ENCODE measurements at places on chromosomes 2 and 18. TPM values are rescaled to one million over a fixed set of nuclear protein-coding genes. Genes with fewer than 3 reads are reported as not detected.
A peak's percentile ranks its signal among the peaks of the same experiment; 100 is the strongest.

The MYO5B gene
- total RNA-seq, result 15.6 TPM

The TUBA3E gene
- not detected for total RNA-seq

The CFAP65 gene
- not detected for total RNA-seq

The TUBA4B gene
- total RNA-seq, result not detected

The LBX2 gene
- 0.86 TPM for total RNA-seq

The TSPYL6 gene
- total RNA-seq, result not detected

The SAG gene
- not detected for total RNA-seq

- no peak overlapping the region for H3K27ac ChIP-seq
- H3K36me3 ChIP-seq, result no peaks in the 10 kb centered on the region
- peaks cover 10% of the 10 kb centered on the region for H3K4me1 ChIP-seq
- H3K4me3 ChIP-seq, result no peak overlapping the region
Measured at GRCh38 chr18:23498877-23499276, 4.4 kb upstream of the RMC1 start.

GRCh38 chr2:209553913-209554312 is 130.1 kb downstream of the MAP2 start:
- H3K4me3 ChIP-seq, result no peak overlapping the region
- H3K4me1 ChIP-seq, result peaks cover 4% of the 10 kb centered on the region
- no peak overlapping the region for H3K27ac ChIP-seq
- DNase-seq, result no peak

DNA sequence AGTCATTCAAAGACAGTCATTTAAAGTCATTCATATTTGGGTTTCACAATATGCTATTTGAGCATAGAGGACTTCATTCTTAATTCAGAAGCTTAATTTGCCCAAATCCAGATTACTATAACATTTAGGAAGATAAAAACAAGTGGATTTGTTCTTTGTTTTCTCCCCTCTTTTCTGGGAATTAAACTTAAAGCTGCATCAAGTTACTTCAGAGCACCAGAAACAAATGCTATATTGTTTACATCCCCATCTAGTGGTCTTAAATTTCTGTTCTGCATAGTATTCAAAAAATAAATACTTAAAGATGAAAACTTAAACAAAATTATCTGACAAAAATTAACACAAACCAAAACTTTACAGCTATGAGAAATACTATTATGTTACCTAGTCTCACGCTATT is 34.7 kb upstream of the MARCHF7 start:
- no peak for DNase-seq
- no peaks in the 10 kb centered on the region for H3K36me3 ChIP-seq
- no peak overlapping the region for H3K27ac ChIP-seq
- no peak overlapping the region for H3K4me3 ChIP-seq

DNA sequence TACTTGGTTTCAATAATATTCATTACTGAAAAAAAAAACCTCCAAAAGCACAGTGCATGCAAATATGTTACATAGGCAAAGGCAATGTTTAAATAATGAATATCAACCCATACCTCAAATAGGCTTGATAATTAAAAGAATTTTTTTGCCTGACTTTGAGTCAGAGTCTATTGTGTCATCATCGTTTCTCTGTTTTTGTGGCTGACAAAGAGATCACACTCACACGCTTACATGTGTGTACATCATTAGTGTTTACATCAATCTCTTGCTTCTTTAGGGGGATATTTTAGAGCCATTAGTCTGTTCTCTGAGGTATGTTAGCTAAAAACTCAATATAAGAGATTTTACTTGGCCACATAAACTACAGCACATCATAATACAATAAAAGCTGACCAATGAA is 150.3 kb upstream of the MMADHC start:
- H3K4me3 ChIP-seq, result no peak overlapping the region
- peaks cover 30% of the 10 kb centered on the region for H3K4me1 ChIP-seq
- no peaks in the 10 kb centered on the region for H3K27me3 ChIP-seq
- H3K27ac ChIP-seq, result no peak overlapping the region

- DNase-seq, result no peak
- peaks cover 16% of the 10 kb centered on the region for H3K4me1 ChIP-seq
Measured at GRCh38 chr2:5433855-5434254, 258.3 kb upstream of the SOX11 start.

GRCh38 chr18:73270920-73271634 is 403.3 kb upstream of the NETO1 start:
- no peaks in the 10 kb centered on the region for H3K27me3 ChIP-seq
- H3K27ac ChIP-seq, result no peak overlapping the region
- DNase-seq, result no peak
- no peak overlapping the region for H3K4me3 ChIP-seq
- no peaks in the 10 kb centered on the region for H3K4me1 ChIP-seq
- no peaks in the 10 kb centered on the region for H3K36me3 ChIP-seq

DNA sequence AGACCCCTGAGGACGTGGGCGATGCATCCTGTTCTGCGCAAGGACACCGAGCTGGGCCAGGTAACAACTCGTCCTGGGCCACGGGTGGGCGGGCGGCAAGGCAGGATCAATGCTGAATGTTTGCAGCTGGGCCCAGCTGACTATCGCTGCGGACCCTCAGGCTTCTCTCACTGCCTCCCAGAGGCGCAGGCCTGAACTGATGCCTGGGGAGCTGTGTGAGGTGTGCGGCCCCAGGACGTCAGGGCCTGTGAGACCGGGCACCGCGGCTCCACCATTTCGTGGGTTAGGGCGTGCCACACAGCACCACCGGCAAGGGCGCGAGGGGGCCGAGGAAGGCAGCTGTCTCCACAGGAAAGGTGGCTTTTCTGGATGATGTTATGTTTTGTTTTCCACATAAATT is 307.4 kb downstream of the NDUFA10 start:
- H3K36me3 ChIP-seq, result no peaks in the 10 kb centered on the region
- H3K4me1 ChIP-seq, result peaks cover 11% of the 10 kb centered on the region
- DNase-seq, result no peak
- no peak overlapping the region for H3K4me3 ChIP-seq

- no peak overlapping the region for H3K27ac ChIP-seq
- no peaks in the 10 kb centered on the region for H3K36me3 ChIP-seq
- no peaks in the 10 kb centered on the region for H3K27me3 ChIP-seq
- peak overlapping the region; percentile 61 for H3K4me3 ChIP-seq
- peaks cover 11% of the 10 kb centered on the region for H3K4me1 ChIP-seq
Measured at GRCh38 chr2:218369330-218369729, 12.7 kb downstream of the CATIP start.

GRCh38 chr2:42838133-42838532 is 45.8 kb upstream of the HAAO start:
- peaks cover 11% of the 10 kb centered on the region for H3K4me1 ChIP-seq
- H3K4me3 ChIP-seq, result no peak overlapping the region
- no peak overlapping the region for H3K27ac ChIP-seq
- H3K36me3 ChIP-seq, result peaks cover 5% of the 10 kb centered on the region

DNA sequence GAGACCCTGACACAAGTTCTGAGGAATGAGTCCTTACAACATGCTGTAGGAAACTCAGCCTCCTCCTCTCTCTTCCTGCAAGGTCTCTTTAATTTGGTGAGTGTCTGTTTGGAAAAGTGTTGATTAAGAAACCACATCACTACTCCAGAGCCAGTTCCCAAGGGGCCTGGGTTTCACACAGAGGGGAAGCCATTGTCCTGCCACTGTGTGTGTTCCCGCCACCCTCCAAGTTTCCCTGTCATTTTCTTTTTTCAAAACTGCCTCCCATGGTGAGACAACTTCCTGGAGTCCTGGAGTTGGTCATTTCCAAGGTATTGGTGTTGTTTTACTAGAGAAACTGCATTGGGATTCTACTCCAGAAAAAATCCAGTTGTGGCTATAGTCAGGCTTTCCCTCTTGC is 232.0 kb upstream of the PARD3B start:
- no peaks in the 10 kb centered on the region for H3K36me3 ChIP-seq
- H3K4me3 ChIP-seq, result no peak overlapping the region
- H3K4me1 ChIP-seq, result peaks cover 16% of the 10 kb centered on the region
- H3K27me3 ChIP-seq, result no peaks in the 10 kb centered on the region

- DNase-seq, result no peak
- H3K36me3 ChIP-seq, result peaks cover 6% of the 10 kb centered on the region
- H3K27me3 ChIP-seq, result peaks cover 48% of the 10 kb centered on the region
- peaks cover 29% of the 10 kb centered on the region for H3K4me1 ChIP-seq
- H3K27ac ChIP-seq, result no peak overlapping the region
Measured at GRCh38 chr2:237485844-237486243, 1.2 kb upstream of the MLPH start.

- H3K27ac ChIP-seq, result peak overlapping the region; percentile 0
- peaks cover 19% of the 10 kb centered on the region for H3K36me3 ChIP-seq
- DNase-seq, result no peak
- no peak overlapping the region for H3K4me3 ChIP-seq
Measured at GRCh38 chr2:200340508-200341224, 34.2 kb downstream of the SPATS2L start.

DNA sequence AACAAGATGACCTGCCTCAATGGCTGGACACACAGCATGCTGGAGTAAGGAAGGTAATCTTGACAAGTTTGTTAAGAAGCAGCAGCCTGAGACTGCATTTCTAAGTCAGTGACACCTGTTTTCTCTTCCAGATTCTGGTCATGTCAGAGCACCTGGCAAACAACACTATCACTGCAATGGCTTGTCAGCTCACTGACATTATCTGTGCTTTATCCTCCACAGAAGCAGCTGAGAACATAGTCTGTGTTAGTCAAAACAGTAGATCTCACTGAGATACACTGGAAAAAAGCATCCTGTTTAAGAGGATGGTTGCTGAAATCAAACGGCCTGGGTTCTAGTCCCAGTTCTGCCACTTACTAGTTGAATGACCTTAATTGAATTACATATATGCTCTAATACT is 355.2 kb downstream of the RIT2 start:
- peaks cover 11% of the 10 kb centered on the region for H3K4me1 ChIP-seq
- no peaks in the 10 kb centered on the region for H3K27me3 ChIP-seq
- no peaks in the 10 kb centered on the region for H3K36me3 ChIP-seq
- H3K4me3 ChIP-seq, result no peak overlapping the region

- peak overlapping the region; percentile 93 for H3K27ac ChIP-seq
- no peak overlapping the region for H3K4me3 ChIP-seq
- H3K4me1 ChIP-seq, result peaks cover 39% of the 10 kb centered on the region
- H3K27me3 ChIP-seq, result no peaks in the 10 kb centered on the region
Measured at GRCh38 chr2:188675391-188676009, 298.7 kb upstream of the COL3A1 start.

DNA sequence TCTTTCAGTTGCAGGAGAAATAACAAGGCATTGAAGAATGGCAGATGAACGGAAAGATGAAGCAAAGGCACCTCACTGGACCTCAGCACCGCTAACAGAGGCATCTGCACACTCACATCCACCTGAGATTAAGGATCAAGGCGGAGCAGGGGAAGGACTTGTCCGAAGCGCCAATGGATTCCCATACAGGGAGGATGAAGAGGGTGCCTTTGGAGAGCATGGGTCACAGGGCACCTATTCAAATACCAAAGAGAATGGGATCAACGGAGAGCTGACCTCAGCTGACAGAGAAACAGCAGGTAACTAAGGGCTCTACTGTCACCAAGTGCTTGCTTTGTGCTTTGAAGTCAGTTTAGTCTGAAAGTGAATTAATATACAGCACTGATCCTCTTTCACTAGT is 118.5 kb upstream of the UNC80 start:
- H3K27ac ChIP-seq, result no peak overlapping the region
- H3K27me3 ChIP-seq, result no peaks in the 10 kb centered on the region

DNA sequence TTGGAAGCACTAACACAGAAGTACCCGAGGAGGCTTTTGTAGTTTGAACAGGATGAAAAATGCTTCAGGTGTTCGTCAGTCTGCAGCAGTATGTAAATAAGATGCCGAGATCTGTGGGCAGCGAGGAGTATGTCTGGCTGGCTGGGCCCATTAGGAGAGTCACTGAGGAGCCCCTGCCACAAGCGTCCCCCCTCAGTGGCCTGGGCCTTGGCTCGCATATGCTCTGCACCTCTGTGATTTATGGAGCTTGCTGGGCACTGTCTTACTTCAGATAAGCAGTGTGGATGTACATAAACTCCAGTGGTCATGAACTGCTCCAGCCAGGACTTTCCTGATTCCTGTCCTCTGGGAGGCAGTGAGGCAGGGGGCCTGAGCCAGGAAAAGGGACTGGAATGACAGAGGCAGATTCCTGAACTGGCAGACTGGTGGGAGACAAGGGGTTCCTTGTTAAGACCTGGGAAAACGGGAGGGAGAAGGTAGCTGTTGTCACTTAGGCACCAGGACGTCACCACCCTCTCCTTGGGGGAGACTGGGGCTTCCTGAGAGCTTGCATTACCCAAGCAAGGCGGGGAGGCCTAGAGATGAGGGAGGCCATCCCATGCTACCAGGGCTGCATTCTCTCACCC is 46.0 kb downstream of the CELF4 start:
- H3K27ac ChIP-seq, result peak overlapping the region; percentile 52
- no peaks in the 10 kb centered on the region for H3K36me3 ChIP-seq
- DNase-seq, result no peak
- H3K4me3 ChIP-seq, result no peak overlapping the region
- peaks cover 60% of the 10 kb centered on the region for H3K4me1 ChIP-seq

DNA sequence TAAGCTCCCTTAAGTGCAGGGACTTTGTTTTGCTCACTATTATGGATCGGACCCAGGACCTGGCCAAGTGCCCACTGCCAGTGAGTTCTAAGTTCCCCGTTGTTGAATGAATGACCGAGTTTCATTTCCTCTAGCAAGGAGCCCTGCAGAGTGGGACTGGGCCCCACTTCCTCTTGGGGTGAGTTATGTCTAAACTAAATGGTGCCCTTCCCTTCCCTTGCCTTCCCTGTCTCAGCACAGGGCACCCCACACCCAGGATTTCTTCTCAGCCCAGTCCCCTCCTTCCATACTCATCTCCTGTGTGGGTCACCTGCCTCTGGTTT is 195.3 kb upstream of the HS6ST1 start:
- no peaks in the 10 kb centered on the region for H3K4me1 ChIP-seq
- no peaks in the 10 kb centered on the region for H3K36me3 ChIP-seq
- H3K27ac ChIP-seq, result no peak overlapping the region
- H3K27me3 ChIP-seq, result no peaks in the 10 kb centered on the region

- H3K27me3 ChIP-seq, result no peaks in the 10 kb centered on the region
- no peaks in the 10 kb centered on the region for H3K36me3 ChIP-seq
- peaks cover 53% of the 10 kb centered on the region for H3K4me1 ChIP-seq
- H3K4me3 ChIP-seq, result no peak overlapping the region
Measured at GRCh38 chr2:215885536-215885935, 127.8 kb downstream of the MREG start.

- H3K27me3 ChIP-seq, result no peaks in the 10 kb centered on the region
- H3K4me1 ChIP-seq, result peaks cover 5% of the 10 kb centered on the region
- no peak for DNase-seq
- H3K27ac ChIP-seq, result no peak overlapping the region
Measured at GRCh38 chr2:205283736-205284270, 398.5 kb upstream of the NRP2 start.

Data from mesothelial cell of epicardium (in vitro differentiated cells).